ENCODE measurements at places on chromosomes 13 and 19.

DNA sequence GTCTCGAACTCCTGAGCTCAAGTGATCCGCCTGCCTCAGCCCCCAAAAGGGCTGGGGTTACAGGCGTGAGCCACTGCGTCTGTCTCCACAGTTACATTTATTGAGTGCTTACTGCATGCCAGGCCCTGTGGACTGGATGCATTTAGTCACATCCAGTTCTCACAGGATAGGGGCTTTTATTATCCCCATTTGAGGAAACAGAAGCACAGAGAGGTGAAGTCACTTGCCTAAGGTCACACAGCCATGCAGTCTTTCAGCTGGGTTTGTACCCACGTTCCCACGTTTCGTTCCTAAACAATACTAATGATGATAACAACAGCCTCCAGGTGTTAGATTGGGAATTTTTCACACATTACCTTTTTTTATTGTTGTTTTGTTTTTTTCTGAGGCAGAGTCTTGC is 9.1 kb upstream of the EBI3 start:
- no peak for DNase-seq

DNA sequence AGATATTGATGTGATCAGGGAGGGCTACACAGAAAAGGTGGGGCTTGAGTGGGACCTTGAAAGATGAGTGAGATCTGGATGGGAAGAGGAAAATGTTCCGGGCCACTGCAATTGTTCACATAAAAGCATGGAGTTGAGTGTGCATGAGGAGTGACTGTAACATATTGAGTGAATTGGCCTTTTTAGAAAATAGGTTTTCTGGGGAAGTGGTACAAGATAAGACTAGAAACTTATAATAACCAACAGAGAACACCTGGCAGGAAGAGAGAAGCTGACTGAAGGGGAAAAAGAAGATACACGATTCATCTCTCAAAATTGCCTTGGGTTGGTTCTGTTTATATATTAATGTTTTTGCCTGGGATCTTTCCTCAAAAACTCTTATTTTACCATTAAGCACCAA is 32.2 kb downstream of the SLC10A2 start:
- no peak for DNase-seq

GRCh38 chr19:16113727-16114126 is 2.0 kb downstream of the RAB8A start:
- DNase-seq: no peak

DNA sequence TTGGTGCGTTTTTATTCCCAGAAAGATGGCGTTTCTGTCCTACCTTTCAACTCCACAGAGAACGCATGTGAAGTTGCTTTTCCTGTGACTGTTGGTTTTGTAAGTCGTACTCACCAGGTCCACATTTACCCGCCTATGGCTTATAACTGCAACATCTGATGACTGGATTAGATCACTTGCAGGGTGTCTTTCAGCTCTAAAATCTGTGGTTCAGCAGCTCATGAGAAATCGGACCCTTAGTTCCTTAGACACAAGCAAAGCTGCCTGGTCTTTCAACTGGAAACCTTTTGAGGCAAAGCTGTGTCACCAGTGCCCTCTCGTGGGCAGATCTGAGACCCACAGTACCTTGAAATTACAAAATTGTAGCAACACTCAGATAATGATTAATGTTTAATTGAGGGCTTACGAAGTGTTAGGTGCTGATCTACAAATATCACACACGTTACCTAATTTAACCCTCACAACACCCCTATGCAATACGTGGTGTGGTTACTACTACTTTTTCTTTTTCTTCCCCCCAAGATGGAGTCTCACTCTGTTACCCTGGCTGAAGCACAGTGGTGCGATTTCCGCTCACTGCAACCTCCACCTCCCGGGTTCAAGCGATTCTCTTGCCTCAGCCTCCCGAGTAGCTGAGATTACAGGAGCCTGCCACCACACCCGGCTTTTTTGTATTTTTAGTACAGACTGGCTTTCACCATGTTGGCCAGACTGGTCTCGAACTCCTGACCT is 65.4 kb downstream of the RUBCNL start:
- DNase-seq: peak; percentile 58

DNA sequence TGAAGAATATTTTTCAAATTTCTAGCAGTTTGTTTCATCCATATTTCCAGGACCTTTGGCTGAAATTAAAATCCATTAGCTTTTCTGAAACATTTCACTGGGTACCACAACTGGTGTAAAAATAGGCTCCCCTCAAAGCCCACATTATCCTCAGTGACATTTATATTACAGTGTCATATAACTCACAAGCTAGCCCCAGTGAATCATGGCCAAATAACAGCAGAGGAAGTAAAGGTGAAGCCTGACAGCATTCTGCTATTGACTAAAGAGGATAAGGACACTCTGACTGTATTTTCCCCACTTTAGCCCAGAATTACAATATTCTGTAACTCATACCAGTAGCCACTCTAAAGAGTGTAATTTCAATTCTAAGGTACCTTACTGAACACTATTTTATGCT is 21.9 kb downstream of the KCTD12 start:
- DNase-seq: no peak

DNA sequence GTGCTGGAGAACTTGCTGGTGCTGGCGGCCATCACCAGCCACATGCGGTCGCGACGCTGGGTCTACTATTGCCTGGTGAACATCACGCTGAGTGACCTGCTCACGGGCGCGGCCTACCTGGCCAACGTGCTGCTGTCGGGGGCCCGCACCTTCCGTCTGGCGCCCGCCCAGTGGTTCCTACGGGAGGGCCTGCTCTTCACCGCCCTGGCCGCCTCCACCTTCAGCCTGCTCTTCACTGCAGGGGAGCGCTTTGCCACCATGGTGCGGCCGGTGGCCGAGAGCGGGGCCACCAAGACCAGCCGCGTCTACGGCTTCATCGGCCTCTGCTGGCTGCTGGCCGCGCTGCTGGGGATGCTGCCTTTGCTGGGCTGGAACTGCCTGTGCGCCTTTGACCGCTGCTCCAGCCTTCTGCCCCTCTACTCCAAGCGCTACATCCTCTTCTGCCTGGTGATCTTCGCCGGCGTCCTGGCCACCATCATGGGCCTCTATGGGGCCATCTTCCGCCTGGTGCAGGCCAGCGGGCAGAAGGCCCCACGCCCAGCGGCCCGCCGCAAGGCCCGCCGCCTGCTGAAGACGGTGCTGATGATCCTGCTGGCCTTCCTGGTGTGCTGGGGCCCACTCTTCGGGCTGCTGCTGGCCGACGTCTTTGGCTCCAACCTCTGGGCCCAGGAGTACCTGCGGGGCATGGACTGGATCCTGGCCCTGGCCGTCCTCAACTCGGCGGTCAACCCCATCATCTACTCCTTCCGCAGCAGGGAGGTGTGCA is 587 bp downstream of the S1PR4 start:
- no peak for DNase-seq

- no peak for DNase-seq
These were observed 22.0 kb downstream of the VWA8 start for GRCh38 chr13:41938918-41939317.

DNA sequence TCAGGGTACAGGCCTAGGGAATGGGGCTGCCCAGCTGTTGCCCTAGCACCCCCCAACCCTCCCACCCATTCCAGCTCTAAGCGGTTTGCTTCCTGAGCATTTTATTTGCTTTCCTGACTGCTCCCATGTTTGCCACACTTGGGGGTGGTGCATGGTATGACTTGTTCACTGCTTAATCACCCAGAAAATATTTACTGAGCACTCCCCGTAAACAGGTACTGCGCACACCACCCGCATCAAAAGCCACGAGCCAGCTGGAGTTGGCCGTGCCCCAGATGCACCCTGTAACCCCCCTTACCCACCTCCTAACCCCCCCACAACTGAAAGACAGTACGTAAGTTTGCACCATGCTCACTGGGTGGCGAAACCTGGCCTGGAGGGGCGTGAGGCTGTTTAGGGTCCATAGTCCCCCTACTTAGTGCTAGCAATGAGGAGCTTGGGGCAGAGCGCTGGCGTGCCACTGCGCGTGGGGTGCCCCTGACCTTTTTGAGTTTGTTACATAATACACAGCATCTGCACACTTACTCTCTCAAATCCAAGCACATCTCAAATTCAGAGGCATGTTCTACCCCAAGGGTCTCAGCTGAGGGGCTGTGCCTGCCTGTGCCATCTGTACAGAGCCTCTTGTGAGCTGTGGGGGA is 29.8 kb downstream of the DPF1 start:
- no peak for DNase-seq

GRCh38 chr13:23770973-23771372 is 118.2 kb downstream of the MIPEP start:
- no peak for DNase-seq

GRCh38 chr13:51122868-51123566 is 11.9 kb upstream of the C13orf42 start:
- DNase-seq: peak; percentile 63

DNA sequence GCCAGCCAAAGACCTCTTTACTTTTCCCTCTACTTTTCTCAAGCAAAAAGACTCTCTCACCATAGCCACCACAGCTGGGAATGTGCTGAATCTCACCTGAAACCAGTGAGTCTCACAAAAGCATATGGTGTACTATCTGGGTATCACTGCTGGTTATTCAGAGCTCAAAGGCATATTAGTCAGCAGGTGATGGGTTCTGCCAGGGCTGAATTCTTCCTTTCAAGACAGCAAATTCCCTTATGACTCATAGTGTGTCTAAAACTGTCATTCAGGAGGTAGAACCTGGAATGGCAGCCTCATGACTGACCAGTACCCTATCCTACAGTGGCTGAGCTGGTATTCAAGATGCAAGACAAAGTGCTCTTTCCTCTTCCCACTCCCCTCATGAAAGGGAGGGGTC is 2859.1 kb downstream of the PCDH9 start:
- no peak for DNase-seq

DNA sequence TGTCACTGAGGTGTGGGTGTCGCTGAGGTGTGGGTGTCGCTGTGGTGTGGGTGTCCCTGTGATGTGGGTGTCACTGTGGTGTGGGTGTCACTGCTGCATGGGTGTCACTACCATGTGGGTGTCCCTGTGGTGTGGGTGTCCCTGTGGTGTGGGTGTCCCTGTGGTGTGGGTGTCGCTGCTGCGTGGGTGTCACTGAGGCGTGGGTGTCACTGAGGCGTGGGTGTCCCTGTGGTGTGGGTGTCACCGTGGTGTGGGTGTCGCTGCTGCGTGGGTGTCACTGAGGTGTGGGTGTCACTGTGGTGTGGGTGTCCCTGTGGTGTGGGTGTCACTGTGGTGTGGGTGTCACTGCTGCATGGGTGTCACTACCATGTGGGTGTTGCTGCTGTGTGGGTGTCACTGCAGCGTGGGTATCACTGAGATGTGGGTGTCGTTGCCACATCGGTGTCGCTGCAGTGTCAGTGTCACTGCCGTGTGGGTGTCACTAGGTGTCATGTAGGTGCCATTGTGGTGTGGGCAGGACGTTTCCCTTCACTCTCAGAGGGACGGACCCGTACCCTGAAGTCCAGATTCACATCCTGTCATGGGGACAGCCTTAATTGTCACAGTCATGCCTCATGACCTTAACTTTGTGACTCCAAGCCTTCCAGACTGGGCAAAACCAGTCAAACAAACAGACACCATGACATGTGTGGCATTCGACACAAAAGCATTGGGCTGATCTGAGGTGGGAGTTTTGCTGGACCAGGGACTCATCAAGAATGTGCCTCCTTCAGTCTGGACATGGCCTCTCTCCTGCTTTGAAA is 12.7 kb upstream of the GAS6 start:
- DNase-seq: no peak

GRCh38 chr13:89490661-89491060 is 1819.5 kb downstream of the SLITRK5 start:
- no peak for DNase-seq

All from T-helper 2 cell treated with Interferon-gamma antibody and Interleukin-4, amounts not matched to agents 5 μg/mL and 100 μg/mL, for 36 hours (primary cell).